Skin of body (tissue), 3 donors: ENCODE measurements at places on chromosomes 2 and 18. TPM values are rescaled to one million over a fixed set of nuclear protein-coding genes. Genes with fewer than 3 reads are reported as not detected.

DNA sequence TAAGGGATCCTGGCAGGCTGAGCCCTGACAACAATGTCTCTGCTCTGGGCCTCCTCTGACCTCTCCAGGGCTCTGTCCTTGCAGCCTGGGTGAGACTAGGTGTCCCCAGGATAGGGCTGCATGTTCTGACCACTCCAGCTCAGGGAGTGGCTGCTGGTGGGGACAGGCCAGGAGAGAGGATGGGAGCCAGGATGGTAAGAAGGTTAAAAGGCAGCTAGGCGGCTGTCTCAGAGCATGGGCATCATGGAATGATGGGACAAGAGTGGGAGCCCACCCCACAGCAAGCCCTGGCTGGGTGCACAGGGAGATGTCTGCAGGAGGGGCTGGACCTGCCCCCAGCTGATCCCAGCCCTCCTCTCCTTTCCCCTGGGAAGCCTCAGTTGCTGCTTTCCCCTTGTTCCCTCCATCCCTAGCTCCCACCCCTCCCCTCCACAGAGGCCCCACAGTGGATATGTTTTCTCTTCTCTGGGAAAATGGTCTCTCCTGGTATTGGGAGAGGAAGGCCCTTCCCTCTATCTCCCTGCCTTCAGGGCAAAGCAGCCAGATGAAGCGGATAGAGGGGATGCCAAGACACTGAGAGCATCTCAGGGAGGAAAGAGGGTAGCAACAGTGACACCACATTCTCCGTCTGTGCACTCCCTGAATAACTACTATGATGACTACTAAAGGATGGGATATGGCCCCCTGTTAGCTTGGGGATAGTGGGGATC, 334.3 kb downstream of the DYSF start:
- DNase-seq: peak; percentile 83

DNA sequence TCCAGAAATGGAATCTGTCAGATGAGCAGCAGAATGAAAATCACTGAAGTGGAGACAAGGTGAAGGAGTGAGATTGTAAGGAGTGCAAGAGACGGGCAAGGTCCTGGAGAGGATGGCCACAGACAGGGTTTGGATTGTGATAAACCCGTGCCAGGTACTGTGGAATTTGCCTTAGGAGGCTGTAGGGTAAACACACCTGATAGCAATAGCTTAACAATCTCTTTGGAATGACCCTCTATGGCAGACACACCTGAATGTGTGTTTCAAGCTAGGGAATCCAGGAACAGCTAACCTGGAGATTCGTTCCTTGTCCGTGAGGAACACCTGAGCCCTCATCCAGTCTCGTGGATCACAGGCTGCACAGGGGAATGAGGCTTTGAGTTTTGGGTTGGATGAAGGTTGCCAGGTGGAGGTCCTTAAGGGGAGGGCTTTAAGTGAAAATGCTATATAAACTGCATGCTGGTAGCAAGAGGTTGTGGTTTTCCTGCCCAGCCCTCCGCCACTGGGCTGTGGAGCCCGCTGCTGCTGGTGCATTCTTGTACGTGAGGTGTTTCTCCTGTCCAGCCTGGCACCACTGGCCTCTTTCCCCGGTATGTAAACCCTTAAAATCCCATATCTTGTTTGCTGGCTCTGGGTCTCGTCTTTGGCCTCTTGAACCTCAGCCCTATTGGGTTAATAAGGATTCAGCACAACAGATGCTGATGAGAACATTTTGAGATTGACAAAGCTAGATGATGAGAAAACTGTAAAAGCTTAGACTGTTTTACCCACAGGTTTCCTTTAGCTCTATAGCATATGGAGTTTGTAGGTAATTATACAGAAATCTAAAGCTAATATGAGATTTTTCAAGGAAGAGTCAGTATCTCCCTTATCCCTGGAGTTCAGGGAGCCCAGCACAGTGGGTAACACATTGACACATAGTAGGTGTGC, 117.9 kb downstream of the ARHGAP15 start:
- DNase-seq: no peak

APCDD1 gene
- total RNA-seq: 125 TPM

CCT4 gene
- total RNA-seq: 96.8 TPM

DQX1 gene
- total RNA-seq: 0.59 TPM

DNA sequence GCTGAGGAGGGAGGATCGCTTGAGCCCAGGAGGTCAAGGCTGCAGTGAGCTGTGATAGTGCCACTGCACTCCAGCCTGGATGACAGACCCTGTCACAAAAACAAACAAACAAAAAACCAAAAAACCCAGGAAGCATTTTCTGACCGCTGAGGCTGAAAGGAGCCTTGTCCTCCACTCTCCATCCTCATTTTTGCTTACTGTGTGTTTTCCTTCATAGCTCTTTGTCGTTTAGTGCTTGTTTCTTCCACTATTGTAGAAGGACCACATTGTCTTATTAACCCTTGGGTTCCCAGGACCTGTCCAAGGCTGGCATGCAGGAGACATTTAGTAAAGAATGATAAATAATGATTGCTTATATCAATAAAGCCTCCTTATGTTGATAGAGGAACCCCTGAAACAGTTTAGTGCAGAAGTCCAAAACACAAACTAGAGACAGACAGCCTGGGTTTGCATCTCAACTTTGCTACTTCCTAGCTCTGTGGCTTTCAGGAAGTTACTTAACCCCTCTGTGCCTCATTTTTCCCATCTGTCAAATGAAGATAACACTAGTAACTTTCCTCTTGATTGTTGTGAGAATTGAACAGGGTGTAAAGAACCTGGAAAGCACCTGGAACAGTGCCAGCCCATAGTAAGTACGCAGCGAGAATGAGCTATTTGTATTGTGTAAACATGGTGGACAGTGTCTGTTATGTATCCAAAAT, 126.0 kb downstream of the LPIN1 start:
- peak; percentile 5 for DNase-seq

GRCh38 chr2:53403792-53404413, 363.7 kb upstream of the CHAC2 start:
- DNase-seq: no peak

DNA sequence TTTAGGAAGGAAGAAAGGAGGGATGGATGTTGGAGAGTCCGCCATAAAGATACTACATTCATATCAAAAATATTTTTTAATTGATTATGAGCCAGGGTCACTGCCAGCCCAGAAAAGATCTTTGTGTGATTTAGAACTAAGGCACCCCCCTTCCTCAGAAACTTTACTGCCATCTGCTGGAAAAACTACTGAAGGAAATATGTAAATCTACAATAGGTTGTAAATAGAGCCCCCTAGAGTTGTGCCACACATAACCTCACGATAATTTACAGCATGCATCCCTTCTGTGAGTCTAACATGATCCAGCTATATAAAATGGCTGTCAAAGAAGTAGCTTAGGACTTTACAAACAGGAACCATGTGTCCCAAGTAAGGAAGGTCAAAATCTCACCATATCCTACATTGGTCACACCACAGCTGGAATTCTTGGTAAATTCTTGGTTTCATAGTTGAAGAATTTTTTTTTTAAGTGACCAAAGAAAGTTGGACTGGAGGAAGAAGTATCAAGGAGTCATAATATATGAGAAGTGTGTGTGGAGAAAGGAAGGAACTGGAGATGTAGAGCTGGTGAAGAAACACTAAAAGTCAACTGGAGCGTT, 152.5 kb downstream of the CYP26B1 start:
- DNase-seq: no peak

- no peak for DNase-seq
Measured at GRCh38 chr18:24369426-24369825, 28.2 kb downstream of the OSBPL1A start.
